NCI-H187 treated with DMSO at 0.1 percent for 48 hours (cell line): ENCODE measurements at places on chromosomes 1 and 21.

DNA sequence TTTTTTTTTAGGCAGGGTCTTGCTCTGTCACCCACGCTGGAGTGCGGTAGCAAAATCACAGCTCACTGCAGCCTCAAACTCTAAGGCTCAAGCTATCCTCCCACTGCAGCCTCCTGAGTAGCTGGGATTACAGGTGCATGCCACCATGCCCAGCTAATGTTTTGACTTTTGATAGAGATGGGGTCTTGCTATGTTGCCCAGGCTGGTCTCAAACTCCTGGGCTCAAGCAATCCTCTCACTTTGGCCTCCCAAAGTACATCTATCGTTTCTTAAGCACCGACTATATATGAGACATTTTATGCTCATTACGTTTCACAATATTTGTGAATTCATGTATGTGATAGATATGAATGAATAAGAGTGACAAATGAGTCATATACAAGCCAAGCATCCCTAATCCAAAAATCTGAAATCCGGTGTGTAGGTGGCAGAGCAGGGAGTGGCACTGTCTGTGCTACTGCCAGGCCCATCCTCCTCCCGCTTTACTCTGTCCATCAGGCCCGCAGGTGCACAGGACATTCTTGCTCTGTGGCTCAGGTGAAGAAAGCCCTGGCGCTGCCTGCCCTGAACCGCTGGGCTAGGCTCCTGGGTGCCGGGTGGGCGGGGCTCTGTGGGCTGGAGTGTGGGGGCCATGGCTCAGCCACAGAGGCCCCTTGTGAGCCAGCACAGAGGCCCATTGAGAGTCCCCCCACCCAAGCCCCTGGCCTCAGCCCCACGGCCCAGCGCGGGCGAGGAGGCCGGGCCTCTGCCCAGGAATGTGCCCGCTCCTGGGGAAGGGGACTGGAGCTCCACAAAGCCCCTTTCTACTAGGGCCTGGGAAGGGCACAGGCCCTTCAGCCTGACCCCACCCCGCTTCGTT, 45.3 kb downstream of the HSPG2 start:
- DNase-seq, result no peak

GRCh38 chr1:206766251-206766856, 4.2 kb upstream of the IL19 start:
- DNase-seq, result no peak

- DNase-seq, result no peak
Observed at GRCh38 chr21:42905195-42905594, 12.1 kb downstream of the NDUFV3 start.

- no peak for DNase-seq
Observed at GRCh38 chr1:51576085-51576444, 40.8 kb upstream of the OSBPL9 start.

- DNase-seq, result no peak
Observed at GRCh38 chr1:22296701-22297591, 154.0 kb upstream of the WNT4 start.

GRCh38 chr1:59083946-59084865, 212.7 kb upstream of the FGGY start:
- no peak for DNase-seq
